ENCODE measurements at places on chromosomes 13 and 19. TPM values are rescaled to one million over a fixed set of nuclear protein-coding genes. Genes with fewer than 3 reads are reported as not detected.

Gene C1QTNF9
- total RNA-seq = 0.19 TPM

DNA sequence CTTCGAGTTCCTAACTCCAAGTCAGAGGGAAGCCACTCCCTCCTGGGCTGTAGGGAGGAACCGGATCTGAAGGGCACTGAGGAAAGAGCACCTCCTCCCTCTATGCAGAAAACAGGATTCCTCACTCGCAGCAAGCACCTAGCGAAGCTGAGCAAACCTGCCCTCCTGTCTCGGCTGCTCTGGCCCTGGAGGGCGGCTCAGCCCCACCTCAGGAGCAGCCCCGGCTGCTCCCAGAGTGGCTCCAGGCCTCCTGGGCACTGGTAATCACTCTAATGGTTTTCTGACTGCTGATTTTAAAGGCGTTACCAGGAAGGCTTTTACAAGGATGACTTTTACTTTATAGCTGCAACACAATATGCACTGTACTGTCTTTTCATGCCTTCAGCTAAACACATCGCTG lies 312.5 kb downstream of the TEX29 start:
- DNase-seq = no peak

DNA sequence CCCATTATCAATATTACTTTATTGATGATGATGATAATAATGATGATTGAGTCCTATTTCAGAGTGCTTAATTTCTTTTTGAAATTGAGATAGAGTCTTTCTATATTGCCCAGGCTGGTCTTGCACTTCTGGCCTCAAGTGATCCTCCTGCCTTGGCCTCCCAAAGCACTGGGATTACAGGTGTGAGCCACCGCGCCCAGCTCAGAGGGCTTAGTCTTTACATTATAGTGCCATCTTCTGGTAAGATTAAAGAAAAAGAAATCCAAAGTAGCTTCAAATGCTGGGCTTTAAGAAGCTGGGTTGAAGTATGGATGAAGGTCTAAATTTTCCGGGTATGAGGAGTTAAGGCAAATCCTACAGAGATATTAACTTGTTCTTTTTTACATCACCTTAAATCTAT lies 3.4 kb upstream of the ZNF333 start:
- no peak for DNase-seq

DNA sequence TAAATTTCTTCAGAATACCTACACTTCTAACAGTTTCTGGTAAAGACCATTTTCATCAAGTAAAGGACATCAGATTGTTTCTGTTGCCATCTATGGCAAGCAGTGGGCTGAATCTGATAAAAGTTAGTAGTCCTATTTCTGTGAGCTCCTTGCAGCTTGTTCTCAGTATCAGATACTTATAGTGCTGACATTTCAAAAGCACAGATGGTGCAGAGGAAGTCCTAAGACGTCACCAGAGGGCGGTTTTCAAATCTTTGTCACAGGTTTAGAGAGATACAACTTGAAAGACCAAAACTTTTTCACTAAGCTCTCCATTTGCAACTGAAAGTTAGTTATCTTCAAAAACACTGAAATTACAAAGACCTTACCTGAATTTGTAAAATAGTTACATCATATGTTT lies 719.8 kb downstream of the SLITRK1 start:
- no peak for DNase-seq

Gene TEAD2
- 46.4 TPM for total RNA-seq

- DNase-seq = no peak
These were observed 870.8 kb upstream of the SPRY2 start for GRCh38 chr13:81211713-81212112.

Gene ZNF541
- total RNA-seq = not detected

GRCh38 chr13:35379663-35380062 lies 96.8 kb downstream of the MAB21L1 start:
- DNase-seq = no peak

All from right cardiac atrium (tissue), 5 donors.